ENCODE measurements at places on chromosomes 2 and 18.

- no peak for DNase-seq
Measured at GRCh38 chr2:145116056-145116455, 596.1 kb upstream of the ZEB2 start.

GRCh38 chr2:113164930-113165585, 8.7 kb upstream of the PSD4 start:
- DNase-seq: no peak

- DNase-seq: no peak
Measured at GRCh38 chr18:74803769-74804168, 206.1 kb downstream of the ZNF407 start.

DNA sequence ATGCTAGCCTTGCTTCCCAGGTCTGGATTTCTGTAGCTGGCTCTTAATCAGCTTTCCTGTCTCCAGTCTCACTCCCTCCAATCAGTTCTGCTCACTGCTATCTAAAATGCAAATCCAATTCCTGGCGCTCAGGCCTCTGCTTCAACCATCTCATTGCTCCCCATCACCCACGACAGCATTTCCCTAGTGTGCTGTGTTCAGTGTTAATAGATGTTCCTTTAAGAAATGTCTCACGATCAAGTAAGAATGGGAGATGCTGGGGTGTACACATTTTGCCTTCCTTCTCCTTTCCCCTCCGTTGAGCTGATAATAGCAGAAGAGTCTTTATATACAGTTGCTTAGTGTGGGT, 1.6 kb upstream of the PUM2 start:
- no peak for DNase-seq

DNA sequence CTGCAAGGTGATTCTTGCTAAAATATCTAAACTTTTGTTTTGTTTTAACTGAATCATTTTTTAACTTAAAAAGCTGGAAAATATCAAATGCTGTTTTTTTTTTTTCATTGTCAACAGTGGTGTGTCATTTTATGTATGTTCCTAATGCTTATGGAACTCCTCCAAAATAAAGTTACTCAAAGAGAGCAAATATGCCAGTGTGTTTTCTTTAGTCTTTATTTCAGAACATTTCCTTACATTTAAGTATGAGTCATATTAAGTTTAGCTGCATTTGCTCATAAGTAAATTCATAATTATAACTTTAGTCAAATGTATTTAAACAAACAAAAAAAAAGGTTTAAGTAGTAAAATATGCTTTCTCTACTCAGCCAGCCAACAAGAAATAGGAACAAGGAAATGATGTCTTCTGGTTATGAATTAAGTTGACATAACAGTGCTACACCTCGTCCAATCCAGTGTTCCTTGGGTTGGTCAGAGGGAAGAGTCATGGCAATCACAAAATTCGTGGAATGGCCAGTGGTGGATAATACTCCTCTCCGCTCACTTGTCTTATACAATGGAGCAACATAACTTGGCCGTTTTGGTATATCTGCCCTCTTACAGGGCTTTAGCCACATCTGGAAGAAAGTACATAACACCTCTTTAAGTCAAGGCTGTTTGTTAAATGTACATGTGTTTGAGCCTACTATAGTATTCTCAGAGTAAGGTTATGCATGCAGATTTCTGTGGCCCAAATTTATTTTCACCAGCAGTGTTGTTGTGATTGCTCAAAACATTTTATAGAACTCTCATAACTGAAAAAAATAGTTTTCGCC, 80.7 kb downstream of the SLC39A10 start:
- no peak for DNase-seq

- DNase-seq: no peak
Measured at GRCh38 chr2:74291218-74291544, 52.0 kb downstream of the SLC4A5 start.

- no peak for DNase-seq
Measured at GRCh38 chr2:182668671-182669070, 47.4 kb upstream of the DNAJC10 start.

DNA sequence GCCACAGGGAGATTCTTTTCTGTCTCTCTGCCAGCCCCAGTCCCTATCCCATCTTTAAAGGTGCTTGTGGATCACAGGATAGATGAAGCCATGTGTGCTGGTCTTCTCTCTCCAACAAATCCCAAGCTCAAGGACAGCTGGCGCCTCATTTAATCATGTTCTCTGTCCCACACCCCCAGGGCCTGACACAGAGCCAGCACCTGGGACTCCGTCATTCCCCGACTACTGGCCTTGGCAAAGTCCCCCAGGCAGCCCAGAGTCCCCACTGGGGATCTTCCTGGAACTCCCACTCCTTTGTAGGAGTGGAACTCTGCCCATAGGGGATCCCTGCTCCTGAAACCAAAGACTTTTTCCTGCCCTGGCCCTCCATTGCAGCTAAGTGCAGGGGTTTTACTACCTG, 60.8 kb downstream of the MTHFD2 start:
- DNase-seq: no peak

GRCh38 chr2:51624995-51625394, 593.1 kb upstream of the NRXN1 start:
- no peak for DNase-seq

GRCh38 chr18:40037356-40037755, 1917.7 kb upstream of the PIK3C3 start:
- DNase-seq: no peak
